Activated naive CD8-positive, alpha-beta T cell treated with anti-CD3 and anti-CD28 coated beads, Interleukin-2, amount 10 ng/mL, durations not matched to agents 7 days and 5 days (primary cell): ENCODE measurements at places on chromosomes 5 and 9.

DNA sequence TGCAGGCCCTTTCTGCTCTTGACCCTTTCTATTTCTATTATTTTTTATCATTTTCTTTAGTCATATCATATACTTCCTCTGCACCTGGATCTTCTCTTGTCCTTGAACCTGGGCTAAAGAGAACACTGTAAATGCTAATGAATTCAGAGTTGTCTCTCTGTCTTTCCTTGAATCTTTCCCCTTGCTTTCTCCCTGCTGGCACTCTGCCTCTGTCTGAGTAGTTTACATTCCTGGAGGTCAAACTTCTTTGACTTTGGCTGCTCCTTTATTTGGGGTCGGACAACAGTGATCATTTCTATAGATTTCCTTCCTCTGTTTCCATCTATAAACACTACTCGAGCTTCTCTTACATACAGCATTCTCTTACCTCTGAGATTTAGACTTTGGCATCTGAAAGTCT is 47.1 kb downstream of the IZUMO3 start:
- no peak for DNase-seq

- peak; percentile 37 for DNase-seq
Observed at GRCh38 chr9:22005021-22005701, 3.9 kb downstream of the CDKN2B start.

GRCh38 chr9:133955821-133956411 is 36.2 kb downstream of the VAV2 start:
- DNase-seq: peak; percentile 44

DNA sequence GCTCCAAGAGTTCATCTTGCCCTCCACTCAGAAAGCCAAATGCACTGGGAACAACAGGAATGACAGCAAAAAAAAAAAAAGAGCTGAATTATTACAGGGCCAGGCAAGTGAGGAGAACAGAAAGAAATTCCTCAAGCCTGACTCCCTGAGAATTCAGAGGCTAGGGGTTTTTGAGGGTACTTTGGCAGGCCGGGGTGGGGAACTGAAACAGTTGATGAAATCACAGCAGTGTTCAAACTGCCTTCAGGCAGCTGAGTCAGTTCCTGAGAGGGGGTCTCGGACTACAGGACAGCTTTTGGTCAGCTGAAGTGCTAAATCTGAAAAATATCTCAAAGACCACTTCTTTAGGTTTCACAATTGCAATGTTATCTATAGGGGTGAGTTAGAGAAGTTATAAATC is 419.4 kb downstream of the SEMA5A start:
- no peak for DNase-seq

- peak; percentile 60 for DNase-seq
Observed at GRCh38 chr5:38193015-38193581, 65.3 kb upstream of the EGFLAM start.

- DNase-seq: no peak
Observed at GRCh38 chr5:66232706-66233445, 88.8 kb downstream of the SREK1 start.

DNA sequence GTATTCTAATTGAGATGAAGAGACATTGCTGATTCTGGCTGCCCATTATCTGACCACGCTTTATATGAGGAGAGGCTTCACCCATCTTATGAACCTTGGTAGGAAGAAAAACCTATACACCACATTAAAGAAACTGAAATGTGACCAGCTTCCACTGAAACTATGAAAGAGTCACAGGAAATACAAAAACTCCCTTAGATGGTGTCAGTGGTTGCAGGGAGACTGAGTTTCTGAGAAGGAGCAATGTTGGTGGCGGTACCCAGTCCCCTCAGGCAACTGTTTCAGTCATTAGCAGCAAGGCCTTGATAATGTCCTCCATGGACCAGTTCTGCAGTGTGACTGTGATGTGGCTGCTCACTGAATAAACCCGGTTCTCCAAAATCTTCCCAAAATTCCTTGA is 110.5 kb upstream of the FTMT start:
- no peak for DNase-seq

DNA sequence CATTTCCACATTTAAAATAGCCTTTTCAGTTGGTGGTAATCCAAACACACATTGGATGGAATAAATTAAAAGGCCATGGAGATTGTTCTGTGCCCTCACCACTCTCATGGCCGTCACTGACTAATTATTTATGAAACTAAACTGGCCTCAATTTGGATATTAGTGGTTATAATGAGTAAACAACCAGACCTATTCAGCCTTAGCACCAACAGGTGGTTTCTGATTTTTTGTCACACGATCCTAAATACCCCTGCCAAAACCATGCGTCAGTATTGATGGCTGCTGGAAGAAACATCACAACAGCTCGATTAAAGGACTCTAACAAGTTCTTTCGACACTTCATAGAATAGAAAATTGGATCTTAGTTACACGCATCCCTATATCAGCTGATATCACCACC is 276.0 kb upstream of the DAP start:
- DNase-seq: no peak

- no peak for DNase-seq
Observed at GRCh38 chr9:27801545-27801944, 228.3 kb upstream of the C9orf72 start.

GRCh38 chr5:10367579-10367978 is 14.1 kb downstream of the MARCHF6 start:
- no peak for DNase-seq

- peak; percentile 78 for DNase-seq
Observed at GRCh38 chr9:124040935-124041816, 29.6 kb downstream of the LHX2 start.

DNA sequence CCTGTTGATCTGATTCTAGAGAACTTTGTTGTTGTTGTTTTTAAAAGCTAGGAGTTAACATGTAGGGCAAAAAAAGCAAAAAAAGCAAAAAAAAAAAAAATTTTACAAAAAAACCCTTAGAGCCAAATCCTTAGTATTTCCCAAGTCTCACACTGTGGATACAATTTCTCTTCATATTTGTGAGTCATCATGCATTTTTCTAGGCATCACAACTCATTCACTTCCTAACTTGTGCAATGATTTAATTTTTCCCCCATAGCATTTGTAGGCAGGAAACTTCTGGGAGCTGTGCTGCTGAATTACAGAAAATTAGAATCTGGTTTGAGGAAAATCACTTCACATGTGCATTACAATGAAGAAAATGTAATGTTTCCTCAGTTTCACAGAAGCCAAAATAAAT is 91.9 kb downstream of the MARCHF3 start:
- DNase-seq: no peak

DNA sequence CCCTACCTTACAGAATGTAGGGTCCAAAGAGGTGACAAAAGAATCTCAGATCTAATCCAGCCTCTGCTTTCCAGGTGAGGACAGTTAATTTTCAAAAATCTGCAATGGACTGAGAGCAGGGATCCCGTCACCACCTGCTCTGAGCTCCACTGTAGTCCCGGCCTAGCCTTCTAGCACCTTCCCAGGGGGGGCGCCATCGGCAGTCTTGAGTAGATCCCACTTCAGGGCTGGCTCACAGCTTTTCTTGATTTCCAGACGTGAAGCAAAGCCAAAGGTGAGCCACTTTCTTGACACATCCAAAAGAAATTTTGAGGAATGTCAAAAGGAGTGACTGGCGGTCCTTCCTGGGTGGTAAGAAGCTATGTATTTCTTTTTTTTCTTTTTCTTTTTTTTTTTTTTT is 114.1 kb downstream of the SYK start:
- peak; percentile 43 for DNase-seq

DNA sequence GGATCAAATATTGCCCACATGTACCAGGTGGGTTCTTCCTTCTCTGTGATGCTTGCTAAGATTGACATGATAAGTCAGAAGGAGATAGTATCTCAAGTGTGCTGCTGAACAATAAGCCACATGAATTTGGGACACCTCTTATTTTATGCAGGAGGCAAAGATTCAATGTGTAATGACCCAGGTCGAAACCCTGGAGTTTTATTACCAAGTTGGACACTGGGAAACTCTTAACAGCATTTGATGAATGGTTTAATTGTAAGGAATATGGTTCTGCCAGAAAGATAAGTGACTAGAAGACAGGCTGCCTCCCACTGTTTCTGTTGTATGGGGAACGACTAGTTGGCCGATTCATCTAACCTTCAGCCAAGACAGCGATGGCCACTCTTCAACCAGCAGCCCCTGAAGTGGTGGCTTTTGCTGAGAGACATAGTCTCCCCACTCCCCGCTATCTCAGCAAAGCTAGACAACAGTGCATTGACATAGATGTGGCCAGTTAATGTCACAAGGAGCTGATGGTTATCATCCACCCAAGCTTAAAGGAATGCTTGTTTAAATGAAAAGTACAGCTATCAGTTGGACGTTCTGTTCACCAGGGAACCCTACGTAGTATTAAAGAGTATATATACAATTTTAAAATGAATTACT is 407.7 kb downstream of the KDM4C start:
- DNase-seq: no peak

- no peak for DNase-seq
Observed at GRCh38 chr9:14985419-14985818, 75.2 kb upstream of the FREM1 start.

GRCh38 chr9:109255394-109255793 is 65.5 kb downstream of the EPB41L4B start:
- no peak for DNase-seq

DNA sequence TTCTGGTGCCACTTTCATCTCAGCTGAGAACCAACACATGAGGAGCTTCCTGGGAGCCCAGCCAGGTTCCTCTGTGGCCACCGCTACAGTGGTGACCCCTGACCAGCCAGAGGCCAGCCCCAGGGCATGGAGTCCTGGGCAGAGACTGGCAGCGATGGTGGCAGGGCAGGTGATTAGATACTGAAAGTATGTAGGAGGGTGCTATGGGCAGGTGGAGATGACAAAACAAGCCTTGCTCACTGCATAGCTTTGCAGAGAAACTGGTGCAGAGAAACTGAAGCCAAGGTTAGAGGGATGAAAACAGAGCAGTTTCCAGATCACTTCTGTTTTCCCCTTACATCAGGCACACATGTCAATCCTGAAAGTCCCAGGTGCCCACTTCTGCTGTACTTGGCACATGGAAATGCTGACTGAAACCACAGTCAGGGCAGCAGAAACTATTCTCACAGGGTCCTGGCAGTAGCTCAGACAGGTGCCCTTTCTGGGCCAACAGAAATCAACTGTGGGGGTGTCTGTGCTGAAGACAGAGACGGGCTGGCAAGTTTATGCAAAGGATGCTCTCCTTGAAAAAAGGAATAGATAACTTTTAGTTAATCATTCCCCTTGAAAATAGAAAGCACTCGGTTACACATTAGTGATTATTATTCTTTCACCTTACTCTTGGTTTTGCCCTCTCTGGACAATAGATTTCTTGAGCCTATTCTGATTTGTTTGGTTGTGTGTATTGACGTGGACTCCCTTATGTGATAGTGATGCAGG is 90.3 kb downstream of the ANKRD55 start:
- no peak for DNase-seq

- no peak for DNase-seq
Observed at GRCh38 chr5:108529381-108529780, 147.5 kb upstream of the FBXL17 start.

DNA sequence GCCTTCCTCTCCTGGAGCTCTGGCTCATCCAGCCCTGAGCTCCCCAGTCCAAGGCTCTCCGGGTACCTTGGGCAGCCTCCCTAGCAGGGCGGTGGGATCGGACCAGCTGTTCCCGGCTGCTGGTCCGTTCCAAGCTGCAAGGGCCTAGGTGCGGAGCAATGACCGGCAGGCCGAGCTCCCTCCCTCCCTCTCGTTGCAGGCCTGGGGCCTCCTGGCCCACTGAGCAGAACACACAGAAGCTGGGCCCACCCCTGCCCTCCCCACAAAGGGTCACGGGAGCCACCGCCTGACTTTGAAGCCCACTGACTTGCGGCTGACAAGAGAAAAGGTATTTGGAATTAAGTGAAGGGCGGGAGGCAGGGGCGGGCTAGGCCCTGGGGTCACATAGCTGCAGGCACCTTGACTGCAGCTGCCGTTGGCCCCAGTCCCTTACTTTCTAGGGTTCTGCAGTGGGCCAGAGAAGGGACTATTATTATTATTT is 104.7 kb upstream of the IER5L start:
- DNase-seq: peak; percentile 19

DNA sequence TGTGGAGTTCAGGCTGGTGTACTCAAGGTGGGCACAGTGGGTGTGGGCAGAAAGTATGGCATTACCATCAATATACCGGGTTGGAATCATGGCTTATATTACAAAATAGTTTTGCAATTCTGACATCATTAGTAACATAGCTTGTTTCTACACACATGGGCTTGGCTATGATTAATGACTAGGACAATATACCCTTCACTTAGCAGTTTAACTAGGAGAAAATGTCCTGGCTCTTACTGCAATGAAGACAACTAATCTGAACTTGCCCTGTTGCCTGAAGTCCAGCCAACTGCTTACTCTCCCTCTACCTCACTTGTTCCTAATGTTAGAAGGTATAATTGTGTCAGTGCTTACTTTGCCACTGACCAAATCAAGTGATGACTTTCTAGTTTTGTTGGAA is 612.5 kb downstream of the EFNA5 start:
- DNase-seq: no peak

- no peak for DNase-seq
Observed at GRCh38 chr5:19734776-19735175, 253.2 kb downstream of the CDH18 start.

GRCh38 chr5:150444770-150445169 is 4.8 kb downstream of the RPS14 start:
- no peak for DNase-seq

DNA sequence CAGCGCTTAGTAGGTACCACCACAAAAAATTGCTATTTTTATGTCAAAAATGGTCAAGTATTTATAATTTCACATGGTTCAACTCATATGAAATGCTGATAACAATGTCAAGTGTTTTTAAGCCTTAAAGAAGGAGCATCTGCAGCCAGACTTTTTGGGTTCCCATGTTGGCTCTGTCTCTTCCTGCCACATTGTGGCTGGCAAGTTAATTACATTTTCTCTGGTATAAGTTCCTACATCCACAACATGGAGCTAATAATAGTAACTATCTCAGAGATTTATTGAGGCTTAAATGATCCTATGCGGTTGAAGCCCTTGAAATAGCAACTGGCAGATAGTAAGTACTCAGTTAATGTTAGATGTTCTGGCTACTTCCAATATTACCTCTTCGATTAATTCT is 5.4 kb downstream of the ATP10B start:
- DNase-seq: no peak

GRCh38 chr5:156208271-156208670 is 118.7 kb upstream of the SGCD start:
- DNase-seq: no peak
